ENCODE measurements at places on chromosomes 2 and 18.
A peak's percentile ranks its signal among the peaks of the same experiment; 100 is the strongest.

DNA sequence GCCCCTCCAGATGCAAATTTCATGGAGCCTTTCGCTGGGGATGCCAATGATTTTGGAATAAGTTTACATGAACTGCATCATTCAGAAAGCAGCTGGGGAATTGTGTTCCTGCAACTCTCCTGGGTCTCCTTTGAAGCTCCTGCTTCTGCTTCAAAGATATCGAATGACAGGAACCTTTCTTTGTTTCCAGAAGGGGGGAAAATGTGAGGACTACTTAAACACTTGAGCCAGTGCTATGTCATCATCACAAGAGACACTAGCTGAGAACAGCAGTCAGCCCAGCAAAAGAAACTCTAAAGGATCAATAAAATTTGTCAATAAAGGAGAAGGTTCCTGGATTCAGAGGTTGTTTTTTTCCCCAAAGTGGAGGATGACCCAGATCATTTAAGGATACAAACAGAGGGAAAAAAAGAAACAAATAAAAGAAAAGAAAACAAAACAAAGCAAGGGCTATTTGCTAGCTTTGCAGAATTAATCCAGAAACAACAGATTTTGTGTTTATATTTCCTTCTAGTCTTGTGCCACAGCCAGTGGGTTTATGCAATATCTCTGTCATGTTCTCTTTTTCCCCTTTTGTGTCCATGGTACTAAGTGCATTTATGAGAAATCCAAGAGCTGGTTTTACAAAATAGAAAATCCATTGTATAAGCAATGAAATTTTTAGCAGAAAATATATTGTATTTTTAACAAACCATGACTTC, 463.7 kb downstream of the CDH2 start:
- DNase-seq: no peak

- no peak for DNase-seq
Observed at GRCh38 chr2:107719836-107720235, 106.9 kb upstream of the RGPD4 start.

DNA sequence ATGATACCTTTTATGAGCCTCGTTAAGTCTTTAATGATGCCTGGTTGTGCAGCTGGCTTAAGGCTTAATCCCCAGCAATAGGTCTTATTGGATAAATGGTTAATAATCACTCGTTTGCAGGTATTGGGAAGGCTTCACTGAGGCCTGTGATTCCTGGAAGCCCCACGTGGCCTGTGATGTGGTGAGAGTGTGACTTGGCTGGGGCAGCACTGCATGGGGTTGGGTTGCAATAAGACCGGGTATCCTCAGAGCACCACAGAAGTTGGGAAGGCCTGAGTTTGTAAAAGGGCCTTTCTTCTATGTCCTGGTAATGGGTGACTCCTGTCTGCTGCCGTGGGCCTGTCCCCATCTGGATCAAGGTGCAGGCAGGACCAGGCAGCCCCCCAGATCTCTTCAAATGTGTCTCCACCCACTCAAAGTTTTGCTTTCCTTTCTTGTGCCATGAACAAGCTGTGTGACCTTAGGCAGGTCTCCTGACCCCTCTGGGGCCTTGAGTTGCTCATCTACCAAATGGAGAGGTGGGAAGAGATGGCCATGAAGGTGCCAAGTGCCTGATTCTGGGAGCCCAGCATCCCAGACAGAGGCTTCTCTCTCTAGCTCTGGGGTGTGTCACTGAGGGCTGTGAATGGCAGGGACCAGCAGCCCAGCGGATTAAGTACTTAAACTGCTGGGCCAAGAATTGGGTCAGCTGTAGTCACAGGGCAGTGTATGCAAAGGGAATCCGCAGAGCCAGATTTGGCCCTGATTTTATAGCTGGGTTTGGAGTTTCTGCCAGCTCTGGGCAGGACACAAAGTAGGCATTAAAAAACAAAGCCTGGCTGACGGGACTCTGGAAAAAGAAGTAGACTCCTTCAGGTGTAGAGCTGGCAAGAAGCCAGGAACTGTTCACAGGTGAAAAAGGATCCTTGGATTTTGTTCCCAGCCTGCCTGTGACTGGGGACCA, 24.4 kb downstream of the LBH start:
- no peak for DNase-seq

GRCh38 chr2:50922506-50922905, 109.4 kb downstream of the NRXN1 start:
- no peak for DNase-seq

DNA sequence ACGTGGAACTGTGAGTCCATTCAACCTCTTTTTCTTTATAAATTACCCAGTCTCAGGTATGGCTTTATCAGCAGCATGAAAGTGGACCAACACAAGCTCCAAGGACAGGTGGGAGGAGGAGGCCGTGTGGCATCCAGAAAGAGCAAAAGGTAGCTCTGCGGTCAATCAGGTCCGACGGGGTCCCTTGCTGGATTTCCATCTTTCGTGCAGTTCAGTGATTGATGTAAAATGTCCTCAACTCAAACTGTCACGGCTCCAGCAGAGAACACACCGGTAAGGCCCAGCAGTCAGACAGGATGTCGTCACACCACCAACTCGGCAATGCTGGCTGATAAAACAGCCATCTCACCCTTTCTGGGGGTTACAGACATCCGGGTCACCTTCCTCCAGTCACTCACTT, 123.3 kb downstream of the PXDN start:
- no peak for DNase-seq

- DNase-seq: no peak
Observed at GRCh38 chr18:57942493-57942892, 101.5 kb upstream of the NEDD4L start.

GRCh38 chr2:67985586-67985985, 77.2 kb downstream of the C1D start:
- DNase-seq: no peak

DNA sequence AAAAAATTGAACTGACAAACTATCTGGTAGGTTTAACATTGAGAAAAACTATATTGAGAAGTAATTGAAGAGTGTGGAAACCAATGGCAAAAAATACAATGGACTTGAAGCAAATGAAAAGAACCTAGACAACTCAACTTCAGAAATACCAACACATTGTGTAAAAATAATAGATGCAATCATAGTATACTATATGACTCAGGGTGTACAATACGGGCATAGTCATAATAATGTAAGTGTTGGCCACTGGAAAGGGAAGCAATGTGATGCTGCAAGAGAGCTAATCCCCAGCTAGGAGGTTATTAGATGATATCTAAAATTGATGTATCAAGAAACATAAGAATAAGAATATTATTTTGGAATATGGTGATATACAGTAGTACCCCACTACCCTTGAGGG, 45.3 kb downstream of the SMAD7 start:
- DNase-seq: no peak

GRCh38 chr2:96197546-96198255, 10.9 kb downstream of the STARD7 start:
- DNase-seq: no peak

DNA sequence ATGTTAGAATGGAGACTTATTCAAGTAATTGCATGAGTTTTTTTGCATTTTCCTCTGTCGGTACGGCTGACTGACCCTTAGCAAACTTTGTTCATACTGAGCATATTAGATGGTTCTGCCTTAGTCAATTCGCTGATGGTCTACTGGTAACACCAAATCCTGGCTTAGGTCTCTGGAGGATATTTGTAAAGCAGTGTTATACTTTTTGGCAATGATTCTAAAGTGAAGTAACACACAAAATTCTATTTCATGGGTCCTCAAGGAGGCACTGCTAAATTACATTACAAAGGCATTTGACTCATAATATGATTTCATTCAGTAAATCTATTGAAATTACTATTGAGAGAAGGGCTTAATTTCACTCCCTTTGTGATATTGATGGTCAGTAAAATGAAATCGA, 246.8 kb upstream of the RASGRP3 start:
- DNase-seq: no peak

- no peak for DNase-seq
Observed at GRCh38 chr2:18475884-18476283, 84.6 kb downstream of the RDH14 start.

- peak; percentile 21 for DNase-seq
Observed at GRCh38 chr2:229714736-229715541, 584 bp upstream of the DNER start.

GRCh38 chr2:159571540-159572260, 44.6 kb downstream of the BAZ2B start:
- no peak for DNase-seq

DNA sequence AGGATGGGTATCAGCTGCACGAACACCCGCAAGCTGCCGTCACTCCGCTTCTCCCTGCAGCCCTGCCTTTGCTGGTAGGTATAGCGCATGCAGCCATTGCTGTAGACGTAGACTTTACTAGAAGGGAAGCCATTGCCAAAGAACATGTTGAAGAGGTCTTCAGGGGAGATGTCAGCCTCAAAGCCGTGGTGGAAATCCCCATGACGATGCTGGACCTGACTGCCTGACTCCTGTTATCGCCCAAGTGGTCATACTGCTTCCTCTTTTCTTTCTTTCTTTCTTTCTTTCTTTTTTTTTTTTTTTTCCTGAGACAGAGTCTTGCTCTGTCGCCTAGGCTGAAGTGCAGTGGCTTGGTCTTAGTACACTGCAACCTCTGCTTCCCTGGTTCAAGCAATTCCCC, 68.7 kb upstream of the SPRED2 start:
- no peak for DNase-seq

DNA sequence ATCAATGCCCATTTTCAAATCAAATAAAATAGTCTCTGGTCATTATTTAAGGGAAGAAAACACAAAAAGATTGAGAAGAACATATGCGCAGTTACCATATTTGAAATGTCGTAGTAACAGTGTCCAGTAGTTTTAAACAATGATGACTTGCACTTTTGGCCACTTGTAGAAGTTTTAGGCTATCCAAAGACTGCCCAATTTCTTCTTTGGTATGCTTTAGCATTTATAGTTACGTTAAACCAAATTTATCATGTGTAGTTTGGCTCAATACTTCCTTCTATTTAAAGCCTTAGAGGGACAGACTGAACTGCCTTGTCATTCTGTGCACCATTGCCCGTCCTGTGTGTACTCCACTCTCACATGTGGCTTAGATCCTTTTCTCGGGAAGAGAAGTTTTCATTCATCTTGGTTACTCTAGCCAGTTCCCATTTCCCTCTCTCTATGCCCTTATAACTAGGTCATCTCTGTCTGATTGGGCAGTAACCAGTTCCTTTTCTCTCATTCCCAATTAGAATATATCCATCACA, 84.8 kb upstream of the TTN start:
- DNase-seq: no peak

- DNase-seq: peak; percentile 68
Observed at GRCh38 chr2:157245846-157246764, 11.4 kb upstream of the GALNT5 start.

DNA sequence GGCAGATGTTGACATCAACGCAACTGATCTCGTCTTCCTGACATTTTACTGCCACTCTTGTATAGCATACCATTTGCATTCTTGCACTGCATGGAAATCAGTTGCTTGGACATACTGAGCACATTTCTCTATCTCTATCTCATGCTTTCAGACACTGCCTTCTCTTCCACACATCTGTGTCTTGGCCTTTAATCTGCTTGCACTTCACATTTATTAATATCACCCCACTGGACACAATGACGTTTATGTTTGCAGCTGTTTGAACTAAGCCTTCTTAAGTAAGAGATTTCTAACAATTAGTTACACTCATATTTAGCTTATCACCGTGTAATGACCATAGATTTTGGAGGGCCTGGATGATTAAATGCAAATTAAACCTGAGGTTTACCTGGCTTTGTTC, 229.8 kb upstream of the CDH19 start:
- DNase-seq: no peak

DNA sequence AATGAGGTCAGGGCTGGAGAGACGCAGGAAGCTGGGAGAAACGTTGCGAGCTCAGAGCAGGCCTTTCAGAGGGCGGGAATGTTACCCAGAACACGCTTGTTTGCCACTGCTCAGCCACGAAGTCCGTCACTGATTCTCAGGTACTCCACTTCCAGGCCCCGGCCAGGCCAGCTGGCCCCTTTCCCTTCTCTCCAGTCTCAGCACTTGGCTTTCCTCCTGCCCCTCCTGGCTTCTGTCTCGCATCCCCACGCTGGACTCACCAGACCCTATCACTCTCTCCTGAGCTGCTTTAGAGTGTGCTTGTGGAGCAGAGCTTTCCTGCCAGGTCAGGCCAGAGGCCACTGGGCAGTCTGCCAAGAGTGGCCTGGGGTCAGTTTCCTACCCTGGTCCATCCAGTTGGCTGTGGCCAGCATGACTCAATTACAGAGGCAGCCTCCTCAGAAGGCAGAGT, 151.4 kb downstream of the TWIST2 start:
- DNase-seq: no peak

DNA sequence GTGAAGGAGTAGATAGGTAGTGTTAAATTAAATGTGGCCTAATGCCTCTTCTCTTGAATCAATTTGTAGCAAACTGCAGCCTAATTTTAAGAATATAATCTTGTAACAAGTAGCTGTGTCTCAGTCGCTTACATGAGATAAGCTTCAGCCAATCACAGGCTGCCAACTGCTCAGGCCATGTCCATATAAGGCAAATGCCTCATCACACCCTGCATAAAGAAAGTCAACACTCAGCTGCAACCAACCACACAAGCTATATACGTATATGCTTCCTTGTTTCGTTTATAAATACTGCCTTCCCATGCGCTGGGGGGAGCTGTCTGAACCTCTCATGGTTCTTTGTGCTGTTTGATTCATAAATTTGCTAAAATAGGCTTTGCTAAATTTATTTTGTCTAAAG, 476.3 kb downstream of the TRIB2 start:
- no peak for DNase-seq

DNA sequence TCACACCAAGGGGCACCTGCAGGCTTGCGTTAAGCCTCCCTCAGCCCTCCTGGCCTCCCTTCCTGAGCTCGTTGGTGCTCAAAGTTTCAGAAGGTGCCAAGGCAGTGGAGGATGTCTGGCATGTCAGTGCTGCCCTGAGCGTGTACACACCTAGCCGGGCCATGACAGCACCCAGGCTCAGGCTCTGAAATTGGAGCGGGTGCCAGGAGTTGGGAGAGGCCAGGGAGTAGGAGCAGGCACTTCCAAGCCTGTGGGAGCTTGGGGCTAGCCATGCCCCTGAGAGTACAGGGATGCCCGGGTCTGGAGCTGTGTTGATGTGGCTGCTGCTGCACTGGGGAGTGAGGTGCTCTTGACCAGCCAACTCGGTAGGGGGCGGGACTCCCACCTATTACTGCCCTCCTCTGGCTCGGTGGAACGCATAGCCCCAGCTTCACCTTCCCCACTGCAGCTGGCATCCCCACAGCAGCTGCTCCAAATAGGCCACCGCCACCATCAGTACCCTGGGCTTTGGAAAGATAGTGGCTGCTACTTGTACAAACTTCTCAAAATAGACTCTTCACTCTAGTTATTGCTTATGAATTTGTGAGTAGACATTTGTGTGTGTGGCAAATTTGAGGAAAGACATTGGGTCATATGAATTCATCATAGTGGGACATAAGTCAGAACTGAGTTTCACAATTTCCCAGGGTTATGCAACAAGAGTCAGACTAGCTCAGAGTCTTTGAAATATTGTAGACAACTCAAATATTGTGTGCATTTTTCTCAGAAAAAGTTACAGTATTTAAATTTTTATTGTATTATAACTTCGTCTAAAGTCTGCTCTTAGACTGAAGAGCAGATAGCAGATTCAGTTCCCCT, 6.8 kb upstream of the PCARE start:
- no peak for DNase-seq

GRCh38 chr2:215839816-215840215, 173.5 kb downstream of the MREG start:
- no peak for DNase-seq

GRCh38 chr2:132670496-132671150, 618 bp upstream of the LYPD1 start:
- DNase-seq: no peak

Data from amniotic stem cell (primary cell).